ENCODE measurements at places on chromosomes 3 and 15. TPM values are rescaled to one million over a fixed set of nuclear protein-coding genes. Genes with fewer than 3 reads are reported as not detected.

DNA sequence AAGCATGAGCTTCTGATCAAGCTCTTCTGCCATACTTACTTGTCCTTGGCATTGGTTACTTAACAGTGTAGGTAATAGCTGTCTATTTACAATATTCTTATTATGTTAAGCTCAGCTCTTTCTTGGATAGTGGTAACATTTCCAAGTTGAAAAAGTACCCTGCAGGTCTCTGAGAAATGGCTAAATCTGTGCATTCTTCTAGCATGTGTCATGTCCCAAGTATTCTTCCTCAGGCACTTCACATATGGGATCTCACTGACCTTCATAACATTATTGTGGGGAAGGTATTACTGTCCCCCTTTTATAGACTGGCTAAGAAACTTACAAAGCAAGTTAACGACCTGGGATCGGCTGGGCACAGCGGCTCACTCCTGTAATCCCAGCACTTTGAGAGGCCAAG lies 236.1 kb downstream of the RORA start:
- DNase-seq = no peak

GRCh38 chr3:117788061-117788460 lies 1078.5 kb downstream of the TUSC7 start:
- no peak for DNase-seq

GRCh38 chr15:48962662-48963523 lies 826 bp downstream of the SHC4 start:
- DNase-seq = no peak

Gene SPINK8
- total RNA-seq = not detected

Gene GPR156
- under 0.01 TPM for total RNA-seq

GRCh38 chr3:46191730-46192129 lies 16.4 kb downstream of the CCR1 start:
- DNase-seq = no peak

GRCh38 chr3:33438881-33439545 lies 1.2 kb downstream of the UBP1 start:
- DNase-seq = no peak

Gene DUOXA1
- total RNA-seq = not detected

- DNase-seq = no peak
Observed at GRCh38 chr3:116000311-116000710, 377.0 kb downstream of the GAP43 start.

Gene RASGRP1
- 0.13 TPM for total RNA-seq

Gene CERS3
- not detected for total RNA-seq

DNA sequence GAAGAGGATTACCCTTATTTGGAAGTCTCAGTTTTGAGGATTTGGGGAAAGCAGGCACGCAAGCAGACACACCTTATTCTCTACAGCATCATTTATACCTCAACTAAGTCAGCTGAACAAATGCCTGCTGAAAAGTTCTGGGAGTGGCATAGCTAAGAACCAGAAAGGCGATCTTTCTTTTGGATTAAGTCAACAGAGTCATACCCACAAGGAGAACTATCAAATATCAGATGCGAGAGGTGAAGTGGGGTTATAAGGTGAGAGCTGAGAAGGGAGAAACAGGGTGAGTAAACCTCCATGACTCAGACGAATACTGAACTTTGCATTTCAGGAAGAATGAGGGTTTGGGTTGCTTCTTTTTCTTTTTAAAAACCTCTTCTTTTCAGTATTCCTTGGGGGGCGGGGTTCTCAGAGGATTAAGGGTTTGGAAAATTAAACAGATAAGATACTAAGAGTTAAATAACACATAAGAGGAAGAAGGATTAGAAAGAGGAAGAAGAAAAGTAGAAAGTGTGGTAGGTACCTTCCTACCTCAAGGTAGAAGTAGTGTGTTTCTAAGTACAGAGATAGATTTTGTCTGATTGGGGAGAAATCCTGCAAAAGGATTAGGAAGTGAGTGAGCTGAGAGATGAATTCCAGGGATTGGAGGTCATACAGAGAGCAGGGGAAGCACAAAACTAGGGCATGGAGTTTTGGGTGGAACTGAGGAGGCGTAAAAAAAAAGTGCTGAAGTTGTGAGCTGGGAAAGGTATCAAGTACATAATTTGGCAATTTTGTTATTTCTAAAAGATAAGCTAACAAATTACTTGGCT lies 41.3 kb upstream of the ICE2 start:
- DNase-seq = no peak

- no peak for DNase-seq
Observed at GRCh38 chr15:38670128-38671005, 105.8 kb upstream of the RASGRP1 start.

Gene ENTPD3
- not detected for total RNA-seq

Gene ACTRT3
- 1.7 TPM for total RNA-seq

GRCh38 chr3:166829896-166830295 lies 550.2 kb downstream of the ZBBX start:
- DNase-seq = no peak
